ENCODE measurements at places on chromosomes 11 and 22. TPM values are rescaled to one million over a fixed set of nuclear protein-coding genes. Genes with fewer than 3 reads are reported as not detected.

DNA sequence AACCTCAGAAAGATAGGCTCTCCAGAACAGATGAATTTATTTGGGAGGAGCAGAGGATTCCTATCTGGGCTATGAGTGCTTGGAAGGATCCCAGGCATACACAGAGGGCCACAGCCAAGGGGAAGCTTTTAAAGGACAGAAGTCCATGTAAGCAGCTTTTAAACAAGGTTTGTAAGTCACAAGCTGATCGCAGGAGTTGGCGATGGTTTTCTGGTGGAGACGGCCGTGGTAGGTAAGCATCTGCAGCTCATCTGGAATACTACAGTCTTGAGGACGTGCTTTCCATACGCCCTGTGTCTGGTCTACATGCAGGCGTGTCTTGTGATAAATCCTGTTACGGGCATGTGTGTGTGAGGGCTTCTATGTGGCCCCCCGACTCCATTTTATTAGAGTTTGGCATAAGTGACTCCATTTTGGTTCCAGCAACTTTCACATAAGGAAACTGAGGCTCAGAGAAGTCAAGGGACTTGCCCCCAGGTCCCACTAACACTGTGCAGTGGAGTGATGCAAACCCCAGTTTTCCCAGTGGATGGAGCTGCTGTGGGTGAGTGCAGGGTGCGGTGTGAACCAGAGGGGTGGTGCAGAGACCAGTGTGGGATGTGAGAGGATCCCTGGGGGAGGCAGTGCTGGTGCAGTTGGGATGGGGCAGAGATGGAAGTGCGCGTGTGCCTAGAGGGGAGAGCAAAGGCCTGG is 11.8 kb upstream of the ACY3 start:
- no peak overlapping the region for H3K27ac ChIP-seq
- H3K4me3 ChIP-seq: no peak overlapping the region
- no peak for DNase-seq

GRCh38 chr11:40732132-40732531 is 727.3 kb downstream of the LRRC4C start:
- H3K27me3 ChIP-seq: no peaks in the 10 kb centered on the region
- H3K4me1 ChIP-seq: no peaks in the 10 kb centered on the region
- H3K4me3 ChIP-seq: no peak overlapping the region
- no peak for DNase-seq
- no peaks in the 10 kb centered on the region for H3K36me3 ChIP-seq

The SLC22A12 gene
- total RNA-seq: not detected

The OR5B3 gene
- not detected for total RNA-seq

- H3K27me3 ChIP-seq: no peaks in the 10 kb centered on the region
- H3K36me3 ChIP-seq: no peaks in the 10 kb centered on the region
- no peaks in the 10 kb centered on the region for H3K4me1 ChIP-seq
- no peak for DNase-seq
- H3K4me3 ChIP-seq: no peak overlapping the region
These were observed 55.1 kb upstream of the PDGFD start for GRCh38 chr11:104219096-104219495.

The PYGM gene
- 8.0 TPM for total RNA-seq

Data from prostate gland (tissue), 2 donors.